ENCODE measurements at places on chromosomes 1 and 21.
A peak's percentile ranks its signal among the peaks of the same experiment; 100 is the strongest.

DNA sequence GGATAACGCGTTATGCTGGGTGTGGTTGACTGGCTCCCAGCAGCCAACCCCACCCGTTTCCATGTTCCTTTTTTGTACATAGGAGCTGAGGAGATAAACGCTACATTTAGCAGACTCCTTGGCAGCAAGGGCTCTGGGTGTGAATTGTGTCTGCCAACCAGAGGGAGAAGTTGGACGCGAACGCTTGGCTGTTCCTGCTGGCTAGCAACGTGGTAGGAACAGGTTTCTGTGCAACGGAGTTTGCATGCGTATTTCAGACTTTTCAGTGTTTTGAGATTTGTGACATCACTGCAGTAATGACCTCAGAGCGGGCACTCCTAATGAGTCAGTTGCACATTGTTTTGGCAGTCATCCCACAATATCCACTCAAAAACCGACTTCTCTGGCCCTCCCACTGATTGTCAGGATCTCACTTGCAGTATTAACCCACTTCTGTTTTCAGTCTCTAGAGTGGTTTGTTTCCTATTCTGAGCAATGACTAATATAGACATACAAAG is 98.7 kb upstream of the RGS1 start:
- DNase-seq, result no peak

DNA sequence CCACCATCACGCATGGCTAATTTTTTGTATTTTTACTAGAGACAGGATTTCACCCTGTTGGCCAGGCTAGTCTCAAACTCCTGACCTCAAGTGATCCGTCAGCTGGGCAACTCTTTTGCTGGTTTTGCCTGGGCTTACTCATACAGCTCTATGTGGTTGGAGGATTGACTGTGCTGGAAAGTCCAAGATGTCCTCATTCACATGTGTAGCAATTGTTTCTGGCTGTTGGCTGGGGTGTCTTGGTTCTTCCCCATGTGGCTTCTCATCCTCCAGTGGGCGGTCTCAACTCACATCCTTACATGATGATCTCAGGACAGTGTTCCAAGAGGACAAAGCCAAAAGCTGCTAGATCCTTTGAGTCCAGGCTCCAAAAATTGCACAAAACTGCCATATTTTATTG is 53.3 kb downstream of the TEX35 start:
- no peak for DNase-seq

GRCh38 chr1:2046174-2046917 is 3.9 kb upstream of the PRKCZ start:
- no peak for DNase-seq

GRCh38 chr1:182235952-182236650 is 155.5 kb downstream of the GLUL start:
- DNase-seq, result no peak

GRCh38 chr1:46175243-46175642 is 356 bp downstream of the TSPAN1 start:
- no peak for DNase-seq

- DNase-seq, result no peak
Measured at GRCh38 chr21:33162436-33162951, 67.2 kb upstream of the IFNAR2 start.

GRCh38 chr1:231194843-231195516 is 33.1 kb downstream of the TRIM67 start:
- DNase-seq, result no peak

- no peak for DNase-seq
Measured at GRCh38 chr1:47992720-47993415, 4.3 kb downstream of the TRABD2B start.

DNA sequence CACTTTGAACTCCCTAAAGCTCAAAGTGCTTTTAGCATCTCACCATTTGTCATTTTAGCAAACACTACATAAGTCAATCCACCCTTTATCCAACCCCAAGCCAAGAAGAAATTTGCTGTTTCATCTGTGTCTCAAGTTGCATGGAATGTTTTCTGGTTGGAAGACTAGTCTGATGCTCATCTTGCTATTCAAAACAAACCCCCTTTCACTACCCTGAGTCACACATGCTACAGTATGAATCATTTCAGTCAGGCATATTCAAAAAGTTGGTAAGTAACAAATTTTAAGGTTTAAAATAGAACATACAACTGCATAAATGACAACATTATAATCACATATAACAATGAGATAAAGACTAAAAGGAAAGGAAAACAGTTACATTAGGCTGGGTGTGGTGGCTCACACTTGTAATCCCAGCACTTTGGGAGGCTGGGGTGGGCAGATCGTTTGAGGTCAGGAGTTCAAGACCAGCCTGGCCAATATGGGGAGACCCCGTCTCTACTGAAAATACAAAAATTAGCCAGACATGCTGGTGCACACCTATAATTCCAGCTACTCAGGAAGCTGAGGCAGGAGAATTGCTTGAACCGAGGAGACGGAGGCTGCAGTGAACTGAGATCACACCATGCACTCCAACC is 38.7 kb downstream of the DSTYK start:
- DNase-seq, result no peak

DNA sequence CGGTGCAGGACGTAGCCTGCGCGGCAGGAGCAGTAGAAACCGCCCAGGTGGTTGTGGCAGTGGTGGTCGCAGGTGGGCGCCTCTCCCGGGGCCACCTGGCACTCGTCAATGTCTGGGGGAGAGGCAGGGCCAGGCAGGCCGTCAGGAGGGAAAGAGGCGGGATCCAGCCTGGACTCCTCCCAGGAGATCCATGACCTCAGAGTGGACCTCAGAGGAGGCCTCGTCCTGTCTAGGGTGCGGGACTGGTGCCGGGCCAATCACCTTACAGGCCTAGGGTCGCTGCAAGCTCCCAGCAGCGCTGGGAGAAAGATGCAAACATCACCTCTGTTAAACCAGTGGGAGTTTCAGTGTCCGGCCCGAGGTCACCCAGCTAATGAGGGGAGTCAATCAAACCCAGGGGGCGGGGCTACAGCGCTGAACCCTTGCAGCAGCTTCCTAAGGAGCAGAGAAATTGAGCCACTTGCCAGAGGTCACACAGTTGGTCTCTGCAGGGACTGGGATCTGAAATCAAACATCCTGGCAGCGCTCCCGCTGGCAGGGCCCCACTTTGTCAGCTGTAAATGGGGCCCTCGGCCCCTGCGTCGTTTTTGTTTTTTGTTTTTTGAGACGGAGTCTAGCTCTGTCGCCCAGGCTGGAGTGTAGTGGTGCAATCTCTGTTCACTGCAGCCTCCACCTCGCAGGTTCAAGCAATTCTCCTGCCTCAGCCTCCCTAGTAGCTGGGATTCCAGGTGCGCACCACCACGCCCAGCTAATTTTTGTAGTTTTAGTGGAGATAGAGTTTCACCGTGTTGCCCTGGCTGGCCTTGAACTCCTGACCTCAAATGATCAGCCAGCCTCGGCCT is 1.4 kb downstream of the MASP2 start:
- no peak for DNase-seq

DNA sequence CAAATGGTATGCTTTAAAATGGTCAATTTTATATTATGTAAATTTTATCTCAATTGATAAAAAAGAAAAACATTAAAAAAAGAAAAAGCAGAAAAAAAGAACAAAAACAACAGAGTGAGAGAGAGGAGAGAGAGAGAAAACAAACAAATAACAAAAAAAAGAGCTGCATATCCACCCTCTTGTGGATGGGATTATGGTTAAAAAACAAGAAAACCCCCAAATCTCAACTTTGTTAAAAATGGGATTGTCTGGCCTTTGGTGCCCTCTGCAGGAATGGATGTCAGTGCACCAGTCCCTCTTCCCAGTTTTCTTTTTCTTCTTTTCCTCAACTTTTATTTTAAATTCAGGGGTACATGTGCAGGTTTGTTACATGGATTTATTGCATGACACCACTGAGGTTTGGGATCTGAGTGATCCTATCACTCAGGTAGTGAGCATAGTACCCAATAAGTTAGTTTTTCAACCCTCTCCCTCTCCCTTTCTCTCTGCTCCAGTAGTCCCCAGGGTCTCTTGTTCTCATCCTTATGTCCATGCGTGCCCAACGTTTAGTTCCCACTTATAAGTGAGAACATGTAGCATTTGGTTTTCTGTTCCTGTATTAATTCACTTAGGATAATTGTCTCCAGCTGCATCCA is 28.1 kb downstream of the RNF187 start:
- peak; percentile 58 for DNase-seq

GRCh38 chr1:182714546-182714945 is 30.2 kb upstream of the RGS8 start:
- DNase-seq, result no peak

DNA sequence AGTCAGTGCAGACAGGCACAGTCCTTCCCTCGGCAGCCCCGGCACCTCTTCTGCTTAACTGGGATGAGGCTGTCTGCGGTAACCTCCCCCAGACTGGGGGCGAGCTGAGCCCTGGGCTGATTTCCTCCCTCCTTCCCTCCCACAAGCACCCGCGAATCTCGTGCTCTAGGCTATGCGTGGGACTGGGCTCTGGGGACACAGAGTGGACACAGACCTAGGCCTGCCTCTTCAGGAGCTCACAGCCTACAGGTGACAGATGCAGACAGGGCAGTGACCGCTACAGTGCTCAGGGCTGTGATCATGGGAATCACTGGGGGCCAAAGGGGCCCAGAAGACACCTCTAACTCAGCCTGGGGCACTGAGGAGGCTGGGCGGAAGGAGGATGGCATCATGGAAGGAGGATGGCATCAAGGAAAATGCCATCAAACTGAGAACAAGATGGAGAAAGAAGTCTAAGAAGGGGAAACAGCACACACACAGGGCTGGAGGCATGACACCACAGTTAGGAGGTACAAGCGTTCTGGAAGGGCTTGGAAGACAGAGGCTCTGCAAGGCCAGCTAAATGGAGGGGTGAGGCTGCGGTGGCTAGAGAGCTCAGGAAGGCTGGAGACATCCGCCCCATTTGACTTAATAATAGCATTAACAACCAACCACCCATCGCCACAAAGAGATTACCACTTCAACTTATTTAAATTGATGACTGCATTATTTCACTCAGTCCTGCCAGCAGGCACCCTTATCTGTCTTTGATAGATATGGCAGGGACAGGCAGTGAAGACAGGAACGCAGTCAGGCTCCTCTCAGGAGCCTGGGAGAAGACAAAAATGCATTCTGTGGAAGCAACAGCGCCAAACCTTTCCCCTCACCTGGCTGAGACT is 4.2 kb downstream of the TTC39A start:
- DNase-seq, result no peak

DNA sequence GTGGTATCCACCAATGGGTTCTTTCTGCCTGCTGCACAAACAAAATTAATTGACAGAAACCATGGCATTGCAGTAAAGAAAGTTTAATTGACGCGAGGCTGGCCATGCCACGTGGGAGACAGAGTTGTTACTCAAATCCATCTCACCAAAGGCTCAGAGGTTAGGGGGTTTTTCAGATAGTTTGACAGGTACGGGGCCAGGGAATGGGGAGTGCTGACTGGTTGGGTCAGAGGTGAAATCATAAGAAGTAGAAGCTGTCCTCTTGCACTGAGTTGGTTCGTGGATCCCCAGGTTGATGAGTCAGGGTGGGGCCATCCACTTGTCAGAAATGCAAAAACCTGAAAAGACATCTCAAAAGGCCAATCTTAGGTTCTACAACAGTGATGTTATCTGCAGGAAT is 941 bp upstream of the TBCE start:
- DNase-seq, result no peak

GRCh38 chr1:43258370-43258769 is 11.4 kb upstream of the TMEM125 start:
- DNase-seq, result no peak

DNA sequence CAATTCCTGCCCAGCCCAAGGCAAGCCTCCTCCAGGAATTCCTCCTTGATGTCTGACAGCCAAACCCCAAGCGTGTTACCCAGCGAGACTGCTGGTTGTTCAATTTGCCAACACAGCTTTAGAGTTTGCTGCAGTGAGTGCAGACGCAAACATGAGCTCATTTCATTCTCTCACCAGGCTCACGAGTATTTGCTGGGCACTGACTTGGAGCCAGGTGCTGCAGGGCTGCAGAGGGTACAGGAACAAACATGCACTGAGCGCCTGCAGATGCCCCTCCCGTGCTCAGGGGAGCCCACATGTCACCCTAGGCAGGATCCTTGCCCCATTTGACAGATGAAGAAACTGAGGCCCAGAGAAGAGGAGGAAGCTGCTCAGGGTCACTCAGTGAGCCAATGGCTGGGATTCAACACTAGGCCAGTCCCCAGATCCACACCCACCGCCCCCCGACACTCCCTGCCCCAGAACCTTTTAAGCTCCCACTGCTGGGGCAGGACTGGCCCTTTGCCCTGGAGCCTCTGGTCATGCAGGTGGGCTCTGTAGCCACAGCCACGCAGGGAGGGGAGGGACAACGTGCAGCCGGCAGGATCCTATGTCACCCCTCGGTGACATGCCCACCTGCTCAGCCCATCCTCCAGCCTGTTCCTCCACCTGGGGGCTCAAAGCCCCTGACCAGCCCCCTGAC is 363.7 kb downstream of the MATN1 start:
- no peak for DNase-seq

DNA sequence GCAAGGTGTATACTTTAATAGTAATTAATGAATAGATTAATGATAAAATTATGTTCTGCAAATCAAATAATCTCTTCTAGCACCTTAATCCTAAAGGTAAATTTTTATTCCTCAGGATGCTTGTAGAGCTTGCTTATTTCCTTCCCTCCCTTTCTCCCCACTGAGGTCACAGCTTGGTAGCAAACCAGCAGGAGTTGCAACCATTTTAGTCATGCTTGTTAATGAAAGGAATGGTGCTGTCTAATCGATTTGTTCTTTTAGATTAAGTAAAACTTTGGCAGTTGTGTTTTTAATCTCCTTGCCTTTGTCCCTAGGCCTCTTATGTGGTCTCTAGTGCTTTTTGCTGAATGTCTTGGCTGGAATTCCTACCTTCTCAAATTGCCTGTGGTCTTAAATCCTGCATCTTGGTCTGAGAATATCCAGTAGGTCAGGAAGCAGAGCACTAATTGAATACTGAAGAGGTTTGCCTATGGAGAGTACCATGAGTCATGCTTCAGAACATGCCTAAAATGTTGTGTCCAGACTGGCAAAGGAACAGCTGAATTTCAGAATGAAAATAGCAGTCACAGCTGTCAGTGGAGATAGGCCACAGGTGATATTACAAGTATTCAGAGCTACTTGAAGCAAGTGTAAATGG is 36.3 kb upstream of the RWDD3 start:
- DNase-seq, result no peak

GRCh38 chr1:26409191-26409807 is 1.3 kb upstream of the LIN28A start:
- DNase-seq, result no peak

GRCh38 chr1:56156971-56157876 is 422.1 kb downstream of the PLPP3 start:
- DNase-seq, result no peak

GRCh38 chr1:82391712-82392111 is 591.0 kb downstream of the ADGRL2 start:
- no peak for DNase-seq

GRCh38 chr1:176102768-176103350 is 104.2 kb downstream of the COP1 start:
- no peak for DNase-seq

Data from Kasumi-1 (cell line).